Body of pancreas (tissue), 4 donors: ENCODE measurements at places on chromosomes 6 and 20.

DNA sequence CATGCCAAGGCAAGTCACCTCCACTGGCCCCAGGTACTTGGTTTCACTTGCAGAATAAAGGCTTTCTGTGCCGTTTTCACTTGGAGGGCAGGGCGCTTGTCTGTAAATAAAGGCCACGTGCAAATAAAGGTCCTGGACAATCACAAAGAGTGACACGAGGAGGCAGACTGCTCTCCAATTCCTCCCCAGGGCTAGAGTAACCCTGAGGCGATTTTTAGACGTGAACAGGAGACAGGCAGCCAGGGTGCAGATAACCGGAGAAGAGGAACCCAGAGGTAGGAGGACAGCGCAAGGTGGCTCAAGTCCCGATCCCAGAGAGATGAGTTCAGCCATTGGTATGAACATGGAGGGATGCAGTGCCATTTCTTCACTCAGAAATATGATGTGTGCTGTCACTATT is 327.4 kb downstream of the KIF16B start:
- DNase-seq, result no peak

- DNase-seq, result no peak
These were observed 47.9 kb downstream of the TRERF1 start for GRCh38 chr6:42403831-42404230.

- no peak for DNase-seq
These were observed 9.0 kb upstream of the CCN6 start for GRCh38 chr6:112044856-112045255.

- DNase-seq, result no peak
These were observed 89.6 kb downstream of the FOXO3 start for GRCh38 chr6:108650325-108650724.

- DNase-seq, result peak; percentile 53
These were observed 33.7 kb upstream of the IYD start for GRCh38 chr6:150334790-150335783.

- no peak for DNase-seq
These were observed 15.6 kb upstream of the CCN6 start for GRCh38 chr6:112038268-112038667.

GRCh38 chr6:68139130-68139529 is 496.0 kb upstream of the ADGRB3 start:
- no peak for DNase-seq

GRCh38 chr6:41894366-41895299 is 542 bp downstream of the USP49 start:
- DNase-seq, result no peak

DNA sequence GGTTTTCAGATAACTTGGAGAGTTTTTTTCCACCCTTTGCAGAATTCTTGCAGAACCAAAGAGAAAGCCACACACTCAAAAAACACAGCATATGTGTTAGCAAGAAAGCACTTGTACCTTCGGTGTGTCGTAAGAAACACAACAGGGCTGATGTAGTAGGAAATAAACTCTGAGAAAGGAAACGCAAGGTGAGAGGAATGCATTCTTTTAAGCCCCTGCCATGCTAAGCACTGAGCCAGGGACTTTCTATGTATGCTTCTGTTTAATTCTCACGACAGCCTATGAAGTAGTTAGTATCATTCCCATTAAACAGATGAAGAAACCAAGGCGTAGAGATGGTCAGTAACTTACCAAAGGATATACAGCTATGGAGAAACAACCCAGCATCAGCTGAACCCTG is 23.1 kb downstream of the NEDD9 start:
- DNase-seq, result no peak

GRCh38 chr6:79756496-79756895 is 125.4 kb downstream of the SH3BGRL2 start:
- no peak for DNase-seq

GRCh38 chr20:15045246-15045645 is 707.8 kb upstream of the FLRT3 start:
- peak; percentile 33 for DNase-seq

- DNase-seq, result no peak
These were observed 24.2 kb downstream of the AKAP12 start for GRCh38 chr6:151263967-151264366.

DNA sequence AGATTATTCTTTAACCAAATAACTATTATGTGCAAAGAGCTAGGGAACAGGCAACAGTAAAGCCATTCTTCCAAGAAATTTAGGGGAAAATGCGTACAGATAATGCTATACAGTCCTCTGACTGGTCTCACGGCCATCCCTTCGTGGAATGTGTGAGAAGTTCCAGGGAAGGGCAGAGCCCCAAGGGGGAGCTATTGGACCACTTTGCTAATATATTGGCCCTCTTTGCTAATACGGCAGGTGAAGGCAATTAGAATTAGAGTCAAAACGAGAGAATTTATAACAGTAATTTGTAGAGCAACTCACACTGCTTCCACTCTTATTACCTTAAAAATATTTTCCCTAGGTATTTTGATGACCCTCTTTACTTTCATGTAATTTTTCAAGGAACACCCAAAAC is 140.4 kb downstream of the IMPG1 start:
- DNase-seq, result peak; percentile 69

GRCh38 chr6:108562503-108562993 is 1.8 kb downstream of the FOXO3 start:
- peak; percentile 88 for DNase-seq

- peak; percentile 51 for DNase-seq
These were observed 797 bp downstream of the SMIM13 start for GRCh38 chr6:11094411-11094851.

- no peak for DNase-seq
These were observed 161.1 kb downstream of the SYCP2 start for GRCh38 chr20:59772373-59772705.

- DNase-seq, result peak; percentile 59
These were observed 78.1 kb downstream of the PRDM1 start for GRCh38 chr6:106163966-106164877.

- DNase-seq, result no peak
These were observed 129.8 kb downstream of the COL12A1 start for GRCh38 chr6:75076009-75076408.

GRCh38 chr20:57748601-57749130 is 38.9 kb upstream of the PMEPA1 start:
- peak; percentile 77 for DNase-seq

DNA sequence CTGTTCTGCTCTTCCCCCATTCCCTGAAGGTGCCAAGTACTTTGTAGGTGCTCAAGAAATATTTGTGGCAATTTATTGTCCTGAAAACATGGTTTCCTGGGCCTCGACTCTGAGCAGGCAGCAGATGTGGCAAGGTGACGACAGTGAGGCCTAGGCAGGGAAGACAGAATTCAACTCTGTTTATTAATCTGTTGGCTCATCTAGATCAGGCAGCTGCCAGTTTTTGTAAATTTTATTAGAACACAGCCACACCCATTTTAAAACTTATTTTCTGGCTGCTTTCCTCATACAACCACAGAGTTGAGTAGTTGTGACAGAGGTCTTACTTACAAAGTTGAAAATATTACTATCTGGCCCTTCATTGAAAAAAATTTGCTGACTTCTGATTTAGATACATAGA is 24.5 kb downstream of the MAPK14 start:
- DNase-seq, result no peak

DNA sequence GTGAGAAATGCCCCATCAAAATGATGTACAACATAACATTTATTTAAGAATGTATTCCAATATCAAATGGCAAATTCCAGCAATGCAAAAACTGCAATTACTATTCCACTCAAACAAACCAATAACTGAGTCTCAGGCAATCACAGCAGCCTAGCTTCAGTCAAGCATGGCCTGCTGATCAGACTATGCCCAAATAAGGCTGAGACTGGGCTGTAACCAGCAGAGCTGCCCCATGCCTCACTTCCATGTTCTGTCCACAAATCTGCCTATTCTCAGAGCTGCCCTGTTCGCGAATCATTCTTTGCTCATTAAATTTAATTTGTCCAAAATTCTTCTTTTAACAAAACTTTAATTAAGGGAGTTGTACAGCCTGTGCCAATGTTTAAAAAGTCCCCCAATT is 155.4 kb downstream of the FNDC1 start:
- no peak for DNase-seq

DNA sequence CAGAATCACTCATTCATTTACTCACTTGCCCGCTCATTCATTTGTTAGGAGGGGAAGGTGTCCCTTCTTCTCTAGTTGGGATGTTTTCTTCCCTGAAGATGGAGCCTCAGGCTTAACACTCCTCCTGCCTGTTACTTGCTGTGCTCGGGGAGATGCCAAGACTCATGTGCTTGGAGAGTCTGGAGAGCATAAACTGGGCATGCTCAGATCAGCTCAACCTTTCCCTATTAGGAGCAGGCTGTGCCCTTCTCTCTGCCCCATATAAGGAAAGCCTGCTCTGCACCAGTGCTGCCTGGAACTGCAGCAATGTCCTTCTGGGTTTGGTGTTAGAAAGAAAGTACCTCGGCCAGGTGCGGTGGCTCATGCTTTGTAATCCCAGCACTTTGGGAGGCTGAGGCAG is 18.0 kb upstream of the UBE2V1 start:
- no peak for DNase-seq

GRCh38 chr20:55778796-55779195 is 226.5 kb downstream of the CBLN4 start:
- no peak for DNase-seq

DNA sequence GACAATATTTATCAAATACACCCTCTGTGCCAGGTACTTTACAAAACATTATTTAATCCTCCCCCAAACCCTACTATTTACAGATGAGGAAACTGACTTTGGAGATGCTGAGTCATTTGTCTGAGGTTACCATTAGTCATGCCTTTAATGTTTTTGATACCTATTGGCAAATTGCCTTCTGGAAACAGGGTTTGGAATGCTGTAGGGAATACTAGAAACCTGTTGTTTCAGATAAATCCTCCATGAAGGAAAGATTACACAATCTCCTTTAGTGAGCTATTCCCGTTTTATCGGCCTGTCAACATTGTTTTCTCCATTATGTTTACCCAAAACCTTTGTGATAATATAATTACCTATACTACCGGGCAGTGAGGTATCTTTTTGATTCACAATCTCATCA is 93.6 kb upstream of the ADGRF1 start:
- no peak for DNase-seq

DNA sequence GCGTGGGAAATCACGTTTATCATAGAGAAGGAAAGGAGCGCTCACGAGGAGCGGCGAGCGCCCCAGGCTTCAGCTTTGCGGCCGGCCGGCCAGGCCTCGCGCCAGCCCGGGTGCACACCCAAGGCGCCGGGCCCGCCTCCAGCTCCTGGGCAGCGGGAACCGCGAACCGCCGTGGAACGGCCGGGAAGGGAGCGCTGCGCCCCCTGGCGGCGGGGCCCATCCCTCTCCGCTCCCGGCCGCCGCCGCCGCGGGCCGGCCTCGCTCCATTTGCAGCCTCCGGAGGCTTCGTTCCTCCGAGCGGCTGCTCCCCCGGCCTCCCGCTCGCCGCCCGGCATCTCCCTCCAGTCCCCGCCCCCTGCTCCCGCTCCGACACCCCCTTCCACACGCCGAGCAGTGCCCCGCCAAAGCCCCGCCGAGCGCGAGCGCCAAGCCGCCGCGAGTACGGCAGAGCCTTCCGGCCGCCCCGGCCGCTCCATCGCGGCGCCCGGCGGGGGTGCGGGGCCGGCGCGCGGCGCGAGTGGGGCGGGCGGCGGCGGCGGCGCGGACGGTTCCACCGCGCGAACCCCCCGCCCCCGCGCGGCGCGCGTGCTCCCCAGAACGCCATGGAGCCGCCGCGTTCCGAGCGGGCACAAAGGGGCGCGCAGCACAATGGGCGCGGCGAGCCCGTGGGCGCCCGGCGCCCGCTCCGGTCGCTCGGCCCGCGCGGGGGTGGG is 946 bp downstream of the BEND3 start:
- DNase-seq, result peak; percentile 91

GRCh38 chr6:17210683-17211082 is 70.5 kb upstream of the RBM24 start:
- DNase-seq, result no peak

- DNase-seq, result no peak
These were observed 20.4 kb downstream of the HUS1B start for GRCh38 chr6:636488-636887.

- no peak for DNase-seq
These were observed 146.4 kb upstream of the FAM83B start for GRCh38 chr6:54700158-54700557.

- DNase-seq, result no peak
These were observed 153.7 kb upstream of the RIPOR2 start for GRCh38 chr6:25089442-25089841.

DNA sequence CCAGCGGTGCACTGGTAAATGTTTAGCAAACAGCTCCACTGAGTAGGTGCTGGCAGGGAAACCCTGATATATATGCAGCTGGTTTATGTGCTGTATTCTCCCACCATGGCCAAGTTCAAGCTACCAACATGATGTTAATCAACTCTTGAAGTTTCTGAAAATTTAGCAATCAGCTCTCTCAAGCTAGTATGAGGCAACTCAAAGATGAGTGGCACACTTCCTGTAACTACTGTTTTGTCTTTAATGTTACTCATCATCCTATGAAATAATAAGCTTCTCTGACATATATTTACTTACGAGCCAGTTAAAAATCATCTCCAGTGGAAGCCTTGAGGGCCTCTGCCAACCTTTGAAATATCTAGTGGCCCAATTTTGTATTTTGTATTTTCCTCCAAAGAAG is 54.7 kb downstream of the TRMT6 start:
- peak; percentile 31 for DNase-seq

- peak; percentile 17 for DNase-seq
These were observed 32.0 kb downstream of the POM121L2 start for GRCh38 chr6:27280064-27280539.

DNA sequence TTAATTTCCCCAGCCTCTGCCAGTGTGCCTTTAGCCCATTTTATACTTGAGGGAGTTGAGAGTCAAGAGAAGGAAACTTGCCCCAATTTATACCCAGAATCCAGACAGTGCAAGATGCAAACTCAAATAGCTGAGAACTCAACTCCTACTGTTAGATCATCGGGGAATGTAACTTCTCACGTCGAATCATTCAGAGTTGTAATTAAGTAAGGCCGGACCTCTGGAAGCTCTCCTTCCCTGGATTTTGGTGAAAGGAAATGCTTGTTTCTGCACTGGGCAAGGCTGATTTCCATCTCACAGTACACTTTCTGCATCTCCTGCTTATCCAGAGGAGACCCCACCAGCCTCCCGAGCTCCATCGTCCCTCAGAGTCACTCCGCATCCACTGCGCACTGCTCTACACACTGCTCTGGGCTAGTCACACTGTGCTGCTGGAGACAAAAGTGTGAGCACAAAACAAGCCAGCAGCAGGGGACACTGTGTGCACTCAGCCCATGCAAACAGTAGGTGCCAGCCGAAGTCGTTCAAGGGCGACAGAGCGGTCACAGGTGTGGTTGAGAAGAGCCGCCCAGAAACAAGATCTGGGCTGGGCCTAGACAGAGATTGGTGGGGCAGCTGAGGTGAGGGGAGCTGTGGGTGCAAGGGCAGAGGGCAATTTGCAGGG is 150.4 kb upstream of the QKI start:
- peak; percentile 89 for DNase-seq
